ENCODE measurements at places on chromosomes 13 and 19.

- peak; percentile 85 for DNase-seq
Observed at GRCh38 chr19:35644987-35645679, 3.0 kb upstream of the COX6B1 start.

- no peak for DNase-seq
Observed at GRCh38 chr13:60620611-60621395, 223.8 kb downstream of the TDRD3 start.

DNA sequence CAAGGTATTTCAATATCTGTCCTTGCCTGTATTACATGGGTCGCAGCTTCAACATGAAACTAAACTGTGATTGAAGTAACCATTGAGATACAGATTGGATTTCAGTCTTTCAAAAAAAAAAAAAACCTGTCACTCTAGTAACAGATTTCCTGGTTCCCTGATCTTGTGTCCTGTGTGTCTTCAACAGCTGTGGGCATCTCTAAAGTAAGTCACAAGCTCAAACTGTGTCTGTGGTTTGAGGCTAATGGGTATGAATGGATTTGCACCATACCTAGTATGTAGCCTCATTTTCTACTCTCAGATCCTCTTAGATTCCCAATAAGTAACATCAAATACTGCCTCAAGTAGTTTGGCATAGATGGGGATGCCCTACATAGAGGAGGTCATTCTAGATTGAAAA is 300.1 kb downstream of the COG6 start:
- DNase-seq: no peak

- DNase-seq: no peak
Observed at GRCh38 chr13:36912369-36912768, 7.7 kb downstream of the SMAD9 start.

DNA sequence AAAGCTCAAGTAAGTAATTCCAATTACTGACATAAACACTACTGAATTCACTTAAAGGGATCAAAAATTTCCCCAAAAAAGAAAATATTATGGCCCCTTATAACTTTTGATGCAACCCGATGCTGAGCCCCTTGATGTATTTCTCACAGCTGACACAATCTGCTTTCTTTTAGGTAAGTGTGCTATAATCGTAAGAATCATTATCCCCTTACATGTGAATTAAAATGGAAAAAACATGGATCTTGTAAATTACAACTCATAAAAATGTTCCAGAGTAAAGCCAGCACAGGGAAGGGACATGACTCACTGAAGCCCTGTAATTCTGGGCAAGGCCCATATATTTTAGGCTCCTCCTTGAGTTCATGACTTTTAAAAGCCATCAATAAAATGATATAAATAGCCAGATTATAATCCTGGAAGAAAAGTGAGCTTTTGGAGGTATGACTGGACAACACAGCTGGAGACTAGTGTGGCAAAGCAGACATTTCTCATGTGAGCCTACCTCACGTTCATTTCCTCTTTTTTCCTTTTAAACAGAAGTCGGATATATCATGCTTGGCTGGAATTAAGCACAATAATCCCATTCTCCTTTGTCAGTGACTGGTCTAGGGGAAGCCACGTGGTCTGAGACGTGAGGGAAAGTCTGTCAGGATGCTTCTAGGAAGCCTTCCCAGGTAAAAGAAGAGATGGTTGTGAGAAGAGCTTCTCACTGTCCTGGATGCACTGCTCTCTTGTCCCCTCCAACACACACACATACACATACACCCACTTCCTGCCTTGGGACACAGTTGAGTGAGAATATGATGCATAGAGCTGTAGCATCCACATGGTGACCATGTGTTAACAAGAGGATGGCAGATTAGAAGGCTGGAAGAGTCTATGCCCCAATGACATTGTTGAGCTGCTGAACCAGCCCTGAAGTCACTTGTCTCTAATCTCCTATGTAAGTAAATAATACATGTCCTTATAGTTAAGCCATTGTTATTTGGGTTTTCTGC is 165.4 kb downstream of the RGCC start:
- DNase-seq: no peak

- DNase-seq: peak; percentile 95
Observed at GRCh38 chr19:17539238-17540117, 16.0 kb upstream of the COLGALT1 start.

DNA sequence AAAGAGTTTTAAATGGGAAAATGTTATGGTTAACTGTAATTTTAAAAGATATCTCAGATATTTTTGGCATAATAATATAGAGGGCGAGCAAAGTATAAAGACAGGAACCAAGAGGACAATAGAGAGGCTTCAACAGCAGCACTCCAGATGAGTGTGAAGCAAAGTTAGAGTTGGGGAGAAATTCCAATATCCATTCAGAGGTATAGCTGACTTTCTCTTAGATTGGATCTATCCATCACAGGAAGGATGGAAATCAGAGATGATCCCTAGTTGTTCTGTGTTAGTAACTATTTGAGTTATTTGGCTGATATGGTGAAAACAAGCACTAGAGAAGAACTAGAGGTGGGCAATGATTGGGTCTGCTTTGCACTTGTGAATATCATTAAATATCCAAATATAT is 786.0 kb upstream of the KLHL1 start:
- no peak for DNase-seq

- DNase-seq: no peak
Observed at GRCh38 chr13:110575322-110576069, 14.0 kb upstream of the RAB20 start.

DNA sequence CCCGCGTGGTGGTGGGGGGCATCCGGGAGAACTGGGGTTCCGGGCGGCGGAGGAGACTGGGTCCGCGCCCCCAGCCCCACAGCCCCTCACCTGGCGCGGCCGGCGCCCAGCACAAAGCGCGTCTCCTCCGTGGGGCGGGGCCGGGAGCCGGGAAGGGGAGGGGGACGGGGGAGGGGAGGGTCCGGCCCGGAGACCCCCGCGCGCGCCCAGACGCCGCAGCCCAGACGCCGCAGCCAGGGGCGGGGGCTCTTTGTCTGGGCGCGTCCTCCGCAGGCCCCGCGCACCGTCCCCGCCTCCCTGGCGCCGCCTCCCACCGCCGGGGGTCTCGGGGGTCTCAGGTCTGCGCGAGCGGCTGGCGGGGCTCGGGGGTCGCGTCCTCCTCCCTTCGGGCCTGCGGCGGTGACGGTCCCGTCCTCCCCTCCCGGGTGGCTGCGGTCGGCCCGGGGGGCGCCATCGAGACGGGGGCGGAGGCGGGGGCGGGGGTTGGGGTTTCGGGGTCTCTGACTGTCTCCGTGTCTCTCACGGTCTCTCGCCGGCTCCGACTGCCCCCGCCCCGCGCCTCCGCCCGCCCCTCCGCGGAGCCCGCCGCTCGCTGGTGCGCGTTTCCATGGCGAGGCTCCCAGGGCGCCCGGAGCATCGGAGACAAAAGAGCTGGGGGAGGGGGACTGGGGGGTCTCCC is at the start of gene PLPPR3:
TSS of gene PLPPR3 (minus strand) at position 131 of the 679 bp plus-strand sequence. CDS start 396 bp downstream, outside the sequence.
- no peak for DNase-seq

DNA sequence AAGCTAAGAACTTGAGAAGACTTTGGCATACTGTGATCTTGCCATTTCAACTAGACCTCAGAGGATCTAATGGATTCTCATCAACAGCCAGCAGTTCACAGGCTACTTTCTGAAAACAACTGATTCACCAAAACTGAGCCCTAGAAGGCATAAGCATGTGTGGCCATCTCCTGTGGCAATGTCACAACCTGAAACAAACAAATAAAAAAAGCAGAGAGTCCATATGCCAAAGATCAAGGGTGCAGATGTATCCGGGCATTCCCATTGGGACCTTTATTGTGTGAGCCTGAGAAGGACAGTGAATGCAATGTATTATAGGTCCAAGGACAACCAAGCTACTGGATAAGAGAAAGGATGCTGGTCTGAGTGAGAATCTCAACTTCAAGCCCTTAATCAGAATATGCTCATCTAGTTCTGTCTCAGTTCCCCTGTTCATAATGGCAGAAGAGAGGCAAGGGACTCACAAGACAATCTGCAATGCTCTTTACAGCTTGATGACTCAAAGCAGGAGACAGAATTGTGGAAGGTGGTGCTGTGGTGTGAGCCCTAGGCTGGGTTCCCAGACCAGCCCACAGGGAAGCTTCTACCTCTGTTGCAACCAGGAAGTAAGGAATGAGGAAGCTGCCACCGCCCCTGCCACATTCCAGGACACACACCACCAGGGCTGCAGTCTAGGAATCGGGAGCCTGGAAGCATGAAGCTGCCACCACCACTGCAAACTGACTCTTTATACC is 133.7 kb downstream of the RAP2A start:
- no peak for DNase-seq

- DNase-seq: no peak
Observed at GRCh38 chr13:103168901-103169508, 102.8 kb upstream of the SLC10A2 start.

DNA sequence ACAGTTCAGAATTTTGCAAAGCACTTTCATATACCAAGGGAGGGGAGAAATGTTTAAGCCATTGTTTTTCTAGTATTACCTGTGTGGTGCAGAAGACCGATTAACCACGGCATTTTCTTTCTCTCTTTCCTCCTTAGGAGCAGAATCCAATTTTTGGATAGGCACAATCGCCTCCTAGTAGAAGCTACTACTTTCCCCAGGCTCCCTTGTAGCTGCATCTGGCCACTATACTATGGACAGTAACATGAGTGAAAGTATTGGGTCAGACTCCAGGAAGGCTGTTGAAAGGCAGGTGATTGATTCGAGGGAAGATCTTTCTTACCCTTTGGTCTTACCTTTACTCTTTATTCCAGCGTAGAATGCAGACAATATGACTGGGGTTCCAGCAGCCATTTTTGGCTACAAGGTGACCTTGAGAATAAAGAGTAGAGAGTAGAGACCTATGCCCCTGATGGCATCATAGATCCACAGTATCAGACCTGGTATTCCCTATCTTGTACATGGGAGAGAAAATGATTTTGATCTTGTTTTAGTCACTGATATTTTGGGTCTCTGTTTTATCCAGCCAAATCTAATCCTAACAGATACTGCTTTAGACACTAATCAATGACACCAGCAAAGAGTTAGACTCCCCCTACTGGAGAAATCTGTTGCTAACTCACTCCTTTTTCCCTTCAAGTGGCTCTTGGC is 77.0 kb downstream of the LRRC63 start:
- DNase-seq: no peak

- no peak for DNase-seq
Observed at GRCh38 chr19:1822210-1822609, 10.1 kb upstream of the ATP8B3 start.

DNA sequence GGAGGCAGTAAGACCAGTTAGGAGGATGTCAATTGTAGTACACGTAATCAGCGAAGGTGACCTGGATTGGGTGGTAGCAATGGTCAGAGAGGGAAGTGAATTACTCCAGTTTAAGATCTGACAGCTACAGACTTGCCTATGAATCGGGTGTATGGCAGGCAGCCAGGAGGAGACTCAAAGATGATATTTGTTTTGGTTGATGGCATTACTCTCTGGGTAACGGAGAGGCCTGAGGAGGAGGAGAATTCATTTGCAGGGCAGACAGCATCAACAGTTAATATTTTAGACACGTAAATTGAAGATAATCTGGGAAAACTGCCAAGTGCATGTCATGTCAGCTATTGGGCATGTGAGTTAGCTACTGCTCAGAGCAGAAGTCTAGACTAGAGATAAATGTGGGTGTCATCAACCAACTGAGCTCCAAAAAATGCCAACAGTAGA is 109.2 kb downstream of the SGCG start:
- no peak for DNase-seq

GRCh38 chr19:16463341-16463990 is 8.3 kb downstream of the EPS15L1 start:
- DNase-seq: no peak

- no peak for DNase-seq
Observed at GRCh38 chr13:40074338-40074737, 418.9 kb downstream of the COG6 start.

DNA sequence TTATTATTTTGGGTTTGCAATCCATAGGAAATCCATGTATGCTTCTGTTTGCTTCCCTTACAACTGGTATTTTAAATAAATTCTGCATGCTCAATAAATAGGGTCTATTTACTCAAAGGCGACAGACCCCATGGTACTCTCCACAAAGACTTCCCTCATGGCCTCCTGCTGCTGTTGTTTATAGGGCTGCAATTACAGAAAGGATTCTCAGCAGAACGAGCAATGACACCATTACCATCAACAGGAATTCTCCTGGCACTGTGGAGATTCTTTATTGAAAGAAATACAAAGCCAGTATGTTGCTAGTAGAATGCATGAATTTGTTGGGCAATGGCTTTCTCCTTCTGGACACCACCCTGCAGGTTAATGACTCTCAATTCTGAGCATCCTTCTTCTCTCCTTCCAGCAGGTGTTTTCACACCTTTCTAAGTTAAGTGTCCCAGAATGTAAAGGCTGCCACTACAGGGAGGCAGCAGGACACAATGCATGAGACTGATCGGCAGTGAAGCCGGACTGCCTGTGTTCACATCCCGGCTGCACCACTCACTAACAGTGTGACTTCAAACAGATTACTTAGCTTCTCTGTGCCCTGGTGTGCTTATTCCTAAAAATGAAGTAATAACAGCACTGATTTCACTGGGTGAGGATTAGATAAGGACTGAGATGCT is 360.2 kb downstream of the DNAJC15 start:
- no peak for DNase-seq

- DNase-seq: no peak
Observed at GRCh38 chr13:46297361-46297811, 85.7 kb downstream of the LRRC63 start.

GRCh38 chr19:11480715-11481533 is at the start of gene ELAVL3:
Gene ELAVL3, minus strand, starts transcription at chr19:11481046. Its CDS starts 438 bp downstream, at chr19:11480608.
- no peak for DNase-seq

- DNase-seq: no peak
Observed at GRCh38 chr13:97379386-97379785, 54.6 kb upstream of the RAP2A start.

All from activated T-cell treated with anti-CD3 and anti-CD28 coated beads for 48 hours (primary cell).